ENCODE measurements at places on chromosomes 2 and 18. TPM values are rescaled to one million over a fixed set of nuclear protein-coding genes. Genes with fewer than 3 reads are reported as not detected.

The OXER1 gene
- not detected for total RNA-seq

The PRKD3 gene
- 13.0 TPM for total RNA-seq

The SLC9A4 gene
- total RNA-seq, result not detected

The ACTG2 gene
- total RNA-seq, result 0.11 TPM

The NCKAP1 gene
- total RNA-seq, result 84.4 TPM

The ZAP70 gene
- not detected for total RNA-seq

The SULT1C4 gene
- not detected for total RNA-seq

The BCL2 gene
- total RNA-seq, result 0.79 TPM

The PLB1 gene
- 2.0 TPM for total RNA-seq

The CNGA3 gene
- not detected for total RNA-seq

The FEV gene
- not detected for total RNA-seq

The PAIP2B gene
- total RNA-seq, result 0.36 TPM

The CNDP1 gene
- not detected for total RNA-seq

The YPEL5 gene
- 61.6 TPM for total RNA-seq

The KIF5C gene
- total RNA-seq, result 0.42 TPM

Data from A549 treated with DMSO at 1 μM for 4 hours (cell line).